ENCODE measurements at places on chromosomes 1 and 21.

DNA sequence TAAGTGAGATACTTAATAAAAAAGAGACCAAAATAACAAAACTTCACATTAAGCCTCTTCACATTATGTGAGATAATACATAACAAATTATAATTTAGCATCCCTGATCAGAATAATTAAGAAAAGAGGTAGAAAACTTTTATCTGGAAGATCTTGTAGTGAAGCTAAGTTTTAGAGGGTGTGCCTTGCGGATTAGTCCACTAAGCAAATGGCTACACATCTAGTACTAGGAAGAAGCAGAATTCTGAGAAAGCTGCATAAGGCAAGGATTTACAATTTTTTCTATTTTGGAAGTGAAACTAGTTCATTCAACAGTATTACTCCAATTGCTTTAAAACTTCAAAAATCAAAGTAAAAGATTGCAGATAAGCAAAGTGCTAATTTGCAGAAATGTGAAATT is 3.5 kb downstream of the YOD1 start:
- DNase-seq = no peak

DNA sequence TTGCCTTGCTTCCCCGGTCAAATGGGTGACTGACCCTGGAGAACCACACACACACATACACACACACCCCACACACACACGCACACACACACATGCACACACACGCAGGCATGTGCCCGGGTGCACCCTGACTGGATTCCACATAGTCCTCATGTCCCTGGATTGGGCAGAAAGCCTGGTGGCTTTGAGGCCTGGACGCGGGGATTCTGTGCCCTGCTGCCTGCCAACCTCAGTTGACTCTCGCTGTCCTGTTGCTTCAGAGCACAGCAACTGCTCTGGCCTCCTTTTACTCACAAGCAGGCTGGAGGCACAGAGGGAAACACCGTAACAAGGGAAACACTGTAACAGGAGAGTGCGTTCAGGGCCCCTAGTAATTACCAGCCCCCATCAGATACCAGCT is 6.4 kb downstream of the RORC start:
- no peak for DNase-seq

DNA sequence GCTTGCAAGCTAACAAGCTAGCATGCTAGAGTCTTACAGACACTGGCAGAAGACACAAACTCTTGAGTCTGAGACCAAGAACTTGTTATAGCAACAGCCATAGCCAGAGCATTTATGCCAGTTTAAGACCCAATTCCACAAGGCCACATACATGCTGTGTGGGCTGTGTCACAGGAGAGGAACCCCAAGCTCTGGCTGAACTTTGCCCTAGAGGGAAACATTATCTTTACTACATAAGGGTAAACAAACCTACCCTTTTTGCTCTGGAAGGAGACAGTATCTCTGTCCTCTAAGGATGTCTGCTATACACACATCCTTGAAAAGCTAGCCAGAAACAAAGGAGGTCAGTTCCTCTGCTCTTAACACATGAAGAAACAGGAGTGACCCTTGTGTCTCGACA is 70.3 kb downstream of the HSF2BP start:
- no peak for DNase-seq

DNA sequence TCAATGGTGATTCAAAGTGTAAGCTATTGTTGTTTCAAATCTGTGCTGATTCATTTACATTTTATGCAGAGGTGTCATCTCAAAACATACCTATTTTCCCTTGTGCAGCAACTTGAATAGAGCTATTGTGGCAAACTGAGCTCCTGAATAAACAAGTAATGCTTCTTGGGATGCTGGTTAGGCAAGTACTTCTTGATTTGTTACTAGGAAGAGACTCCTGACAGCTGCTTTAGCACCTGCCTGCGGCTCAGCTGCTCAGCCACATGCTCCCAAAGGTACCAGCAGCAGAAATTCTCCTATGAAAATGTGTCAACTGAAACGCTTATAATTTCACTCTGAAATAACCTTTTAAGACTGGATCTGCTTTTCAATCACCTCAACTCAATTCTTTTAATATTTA is 352.3 kb downstream of the RYR2 start:
- peak; percentile 22 for DNase-seq

- no peak for DNase-seq
Observed at GRCh38 chr1:9670085-9670484, 18.6 kb downstream of the PIK3CD start.

DNA sequence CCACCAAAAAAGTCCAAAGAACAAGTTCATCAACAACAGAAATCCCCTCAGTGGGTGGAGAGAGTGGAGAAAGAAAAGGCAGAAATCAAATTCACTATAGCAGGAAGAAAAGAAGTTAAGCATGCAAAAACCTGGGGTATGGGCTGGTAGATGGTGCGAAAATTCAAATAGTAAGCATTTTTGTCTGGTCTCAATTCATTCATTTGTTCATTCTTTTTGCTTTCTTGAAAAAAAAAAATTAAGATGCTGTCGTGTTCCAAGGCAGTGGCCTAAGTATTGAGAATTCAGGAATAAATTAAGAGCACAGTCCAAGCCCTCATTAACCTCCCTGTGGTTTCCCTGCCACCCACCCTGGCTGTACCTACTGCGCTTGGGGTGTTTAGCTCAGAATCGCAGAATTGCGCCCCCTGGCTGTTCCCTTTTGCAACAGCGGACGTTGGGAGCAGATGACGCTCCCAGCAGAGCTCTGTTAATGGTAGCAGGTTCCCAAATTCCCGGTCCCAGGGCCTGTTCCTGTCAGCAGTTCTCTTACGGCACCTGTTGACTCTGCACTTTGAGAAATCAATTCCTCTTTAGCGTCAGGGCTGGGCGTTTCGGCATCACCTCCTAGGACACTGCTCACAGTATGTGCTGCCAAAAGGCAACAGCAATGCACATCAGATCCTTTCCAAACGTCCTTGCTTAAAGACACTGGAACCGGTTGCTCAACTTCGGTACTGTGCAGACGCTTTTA is 34.0 kb upstream of the SSX2IP start:
- no peak for DNase-seq

GRCh38 chr21:34235514-34235913 is 128.3 kb upstream of the KCNE2 start:
- DNase-seq = no peak

DNA sequence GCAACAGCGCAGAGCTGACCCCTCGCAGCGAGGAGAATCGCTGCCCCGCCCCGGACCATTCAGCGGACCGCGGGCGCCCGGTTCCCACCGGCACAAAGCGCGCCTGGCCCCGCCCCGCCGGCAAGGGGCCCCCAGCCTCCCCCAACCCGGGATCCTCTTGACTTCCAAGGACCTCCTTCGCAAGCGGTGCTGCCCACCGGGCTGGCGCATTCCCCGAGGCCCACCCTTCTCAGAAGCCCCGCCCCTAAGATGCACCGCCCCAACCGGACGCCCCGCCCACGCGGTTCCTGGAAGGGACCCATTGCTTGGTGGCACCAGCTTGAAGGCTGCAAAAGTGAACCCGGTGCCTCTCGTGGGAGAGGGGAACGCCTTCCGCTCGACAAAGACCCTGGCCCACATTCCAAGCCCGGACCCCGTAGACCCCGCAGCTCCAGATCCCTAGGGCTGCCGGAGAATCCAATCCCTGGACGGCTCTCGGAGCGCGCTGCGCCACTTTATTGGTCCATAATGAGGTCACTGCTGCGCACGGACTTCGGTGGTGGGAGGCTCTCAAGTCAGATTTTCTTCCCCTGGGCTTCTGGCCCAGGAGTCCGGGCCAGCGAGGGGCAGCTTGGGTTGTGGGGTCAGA is 2.0 kb downstream of the HES3 start:
- no peak for DNase-seq

DNA sequence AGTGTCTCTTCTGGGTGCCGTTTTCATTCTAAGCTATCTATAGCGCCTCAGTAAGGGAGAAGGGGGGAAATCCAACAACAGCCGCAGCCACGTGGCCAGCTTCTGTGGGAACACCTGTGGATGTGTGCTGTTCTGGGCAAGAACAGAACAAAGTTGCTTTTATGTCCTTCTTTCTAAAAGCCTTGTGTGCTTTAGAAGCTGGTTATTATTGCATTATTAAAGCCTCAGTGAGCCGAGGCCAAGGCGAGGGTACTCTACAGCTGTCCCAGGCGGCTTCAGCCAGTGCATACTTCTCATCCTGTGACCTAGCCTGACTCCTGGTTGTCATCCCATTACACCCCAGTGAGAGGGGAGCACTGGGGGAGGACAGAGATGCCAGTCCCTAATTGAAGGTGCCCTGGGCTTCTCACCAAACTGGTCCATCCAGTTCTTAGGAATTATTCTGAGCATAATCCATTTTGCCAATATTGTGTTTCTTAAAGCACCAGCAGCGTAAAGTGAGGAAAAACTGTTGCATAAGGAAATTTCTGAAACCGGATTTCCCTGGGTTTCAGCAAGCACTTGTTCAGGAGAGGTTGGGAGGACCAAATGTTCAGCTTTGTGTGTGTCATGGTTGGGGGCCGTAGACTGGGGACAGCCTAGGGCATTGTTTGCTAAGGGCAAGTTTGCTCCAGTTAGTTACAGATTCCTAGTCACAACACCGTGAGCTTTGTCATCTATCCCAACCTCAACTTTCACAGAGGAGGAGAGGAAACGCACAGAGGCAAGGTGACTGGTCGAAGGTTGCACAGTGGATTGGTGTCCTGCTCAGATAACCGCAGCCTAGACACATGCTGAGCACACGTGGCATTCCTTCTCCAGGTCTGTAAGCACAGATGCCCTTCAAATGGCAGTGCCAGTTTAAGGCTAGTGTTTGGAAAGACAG is 61.0 kb upstream of the ATP1A1 start:
- peak; percentile 79 for DNase-seq

DNA sequence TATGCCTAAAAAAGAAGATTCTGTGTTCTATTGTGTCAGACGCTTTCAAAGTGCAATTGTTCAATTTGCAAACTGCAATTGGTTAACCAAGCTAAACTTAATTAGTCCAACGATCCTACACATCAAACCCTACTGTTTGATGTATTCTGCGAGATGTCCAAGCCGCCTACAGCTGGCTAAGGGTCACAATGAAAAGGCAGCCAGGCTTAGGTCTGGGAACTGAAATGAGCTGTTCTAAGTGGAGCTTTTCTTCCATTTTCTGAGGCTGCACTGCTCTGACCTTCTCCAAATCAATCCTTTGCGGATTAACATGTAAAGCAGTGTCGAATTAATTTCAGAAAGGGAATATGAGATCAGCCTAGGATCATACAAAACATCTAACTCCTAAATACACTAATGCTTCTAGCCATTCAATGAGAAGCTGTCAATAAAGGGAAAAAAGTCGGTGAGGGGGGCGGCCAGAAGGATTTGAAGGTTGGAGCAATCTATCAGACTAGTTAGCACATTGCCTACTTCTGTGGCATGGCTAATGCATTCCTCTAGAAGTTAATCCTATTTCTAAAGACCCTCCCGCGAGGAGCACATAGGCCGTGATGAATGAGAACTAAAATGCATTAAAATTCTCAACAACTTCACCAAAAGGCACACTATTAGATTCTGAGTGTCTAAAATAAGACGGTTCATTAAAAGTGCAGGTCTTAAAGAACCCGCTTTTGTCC is 119.0 kb downstream of the SIM2 start:
- DNase-seq = no peak

GRCh38 chr1:160651433-160652064 is 4.7 kb upstream of the SLAMF1 start:
- no peak for DNase-seq

- DNase-seq = no peak
Observed at GRCh38 chr21:23160914-23161313, 2162.7 kb downstream of the NCAM2 start.
